ENCODE measurements at places on chromosomes 12 and 14. TPM values are rescaled to one million over a fixed set of nuclear protein-coding genes. Genes with fewer than 3 reads are reported as not detected.

DNA sequence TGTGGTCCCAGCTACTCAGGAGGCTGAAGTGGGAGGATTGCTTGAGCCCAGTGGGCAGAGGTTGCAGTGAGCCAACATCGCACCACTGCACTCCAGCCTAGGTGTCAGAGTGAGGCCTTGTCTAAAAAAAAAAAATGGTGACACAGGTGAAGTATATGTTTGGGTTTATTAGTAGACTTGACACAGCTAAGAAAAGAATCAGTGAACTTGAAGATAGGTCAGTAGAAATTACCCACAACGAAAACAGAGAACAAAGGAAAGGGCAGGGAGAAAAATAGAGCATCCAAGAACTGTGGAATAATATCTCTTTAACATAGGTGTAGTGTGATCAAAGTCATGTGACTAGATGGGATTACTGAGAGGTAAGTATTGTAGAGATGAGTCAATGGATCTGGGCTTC is 23.7 kb downstream of the ATF1 start:
- no peak for DNase-seq

DNA sequence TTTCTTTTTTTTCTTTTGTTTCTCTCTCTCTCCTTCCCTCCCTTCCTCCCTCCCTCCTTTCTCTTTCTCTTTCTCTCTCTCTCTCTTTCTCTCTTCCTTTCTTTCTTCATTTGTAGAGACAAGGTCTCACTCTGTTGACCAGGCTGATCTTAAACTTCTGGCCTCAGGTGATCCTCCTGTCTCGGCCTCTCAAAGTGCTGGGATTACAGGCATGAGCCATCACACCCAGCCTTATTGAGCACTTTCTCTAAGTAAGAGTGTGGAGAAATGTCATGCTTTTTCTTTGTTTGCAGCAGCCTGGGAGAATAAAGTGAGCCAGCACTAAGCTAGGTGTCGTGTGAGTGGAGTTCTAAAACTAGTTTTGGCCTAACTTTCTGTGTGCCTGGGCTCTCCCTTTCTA is 74.0 kb downstream of the TTC7B start:
- DNase-seq = no peak

DNA sequence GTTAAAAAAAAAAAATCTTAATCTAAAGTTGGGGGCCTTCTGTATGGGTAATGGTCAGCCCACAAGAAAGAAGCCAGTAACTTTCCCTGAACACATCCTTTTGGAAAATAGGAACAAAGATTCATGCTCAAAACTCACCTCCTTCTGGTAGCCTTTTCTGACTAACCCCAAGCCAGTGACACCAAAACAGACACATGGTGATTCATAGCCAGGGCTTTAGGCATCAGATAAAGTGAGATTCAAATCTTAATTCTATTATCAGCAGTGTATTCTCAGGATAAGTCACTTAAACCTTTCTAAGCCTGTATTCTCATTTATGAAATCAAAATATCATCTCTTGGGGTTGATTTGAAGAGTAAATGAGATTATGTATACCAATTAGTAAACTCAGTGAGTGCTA is 4.9 kb downstream of the ATP5MC2 start:
- no peak for DNase-seq

Gene GLIPR1L2
- not detected for total RNA-seq

GRCh38 chr12:124147575-124147974 is 147.3 kb upstream of the RFLNA start:
- DNase-seq = no peak

All from WTC11 (cell line).